ENCODE measurements at places on chromosomes 6 and 20. TPM values are rescaled to one million over a fixed set of nuclear protein-coding genes. Genes with fewer than 3 reads are reported as not detected.

LY6G6C gene
- total RNA-seq = 0.39 TPM

SCGN gene
- not detected for total RNA-seq

DEFB125 gene
- total RNA-seq = not detected

OOEP gene
- not detected for total RNA-seq

SDCBP2 gene
- total RNA-seq = 6.7 TPM

DBNDD2 gene
- 5.5 TPM for total RNA-seq

TGM2 gene
- total RNA-seq = 1,854 TPM

PGC gene
- not detected for total RNA-seq

DCDC2 gene
- total RNA-seq = not detected

RBPJL gene
- total RNA-seq = not detected

IL17F gene
- not detected for total RNA-seq

HLA-DOA gene
- not detected for total RNA-seq

TRIM40 gene
- total RNA-seq = not detected

TMEM244 gene
- total RNA-seq = not detected

CAGE1 gene
- total RNA-seq = 0.22 TPM

BTNL2 gene
- not detected for total RNA-seq

OTOR gene
- not detected for total RNA-seq

SLC22A7 gene
- total RNA-seq = not detected

NOTCH4 gene
- 3.5 TPM for total RNA-seq

LY6G6D gene
- total RNA-seq = not detected

NKX2-2 gene
- not detected for total RNA-seq

TREML2 gene
- total RNA-seq = not detected

SYCP2L gene
- 0.11 TPM for total RNA-seq

PNLDC1 gene
- total RNA-seq = not detected

ZFP57 gene
- 1.6 TPM for total RNA-seq

DZANK1 gene
- total RNA-seq = 1.6 TPM

TREM2 gene
- not detected for total RNA-seq

ADGB gene
- not detected for total RNA-seq

NRSN1 gene
- not detected for total RNA-seq

KCNK15 gene
- not detected for total RNA-seq

RSPH9 gene
- total RNA-seq = 2.4 TPM

RAET1E gene
- total RNA-seq = not detected

BMP7 gene
- total RNA-seq = not detected

RIPPLY2 gene
- not detected for total RNA-seq

TRAPPC3L gene
- total RNA-seq = not detected

PACRG gene
- 0.79 TPM for total RNA-seq

NECAB3 gene
- 48.3 TPM for total RNA-seq

PCMTD2 gene
- total RNA-seq = 29.2 TPM

IRF4 gene
- 0.11 TPM for total RNA-seq

HDGFL1 gene
- total RNA-seq = not detected

ZNF334 gene
- 12.2 TPM for total RNA-seq

BCAS1 gene
- total RNA-seq = 0.11 TPM

CRYBG1 gene
- total RNA-seq = under 0.01 TPM

SLC17A2 gene
- total RNA-seq = not detected

PAK5 gene
- not detected for total RNA-seq

All from placental epithelial cell (primary cell).